ENCODE measurements at places on chromosomes 1 and 21.

DNA sequence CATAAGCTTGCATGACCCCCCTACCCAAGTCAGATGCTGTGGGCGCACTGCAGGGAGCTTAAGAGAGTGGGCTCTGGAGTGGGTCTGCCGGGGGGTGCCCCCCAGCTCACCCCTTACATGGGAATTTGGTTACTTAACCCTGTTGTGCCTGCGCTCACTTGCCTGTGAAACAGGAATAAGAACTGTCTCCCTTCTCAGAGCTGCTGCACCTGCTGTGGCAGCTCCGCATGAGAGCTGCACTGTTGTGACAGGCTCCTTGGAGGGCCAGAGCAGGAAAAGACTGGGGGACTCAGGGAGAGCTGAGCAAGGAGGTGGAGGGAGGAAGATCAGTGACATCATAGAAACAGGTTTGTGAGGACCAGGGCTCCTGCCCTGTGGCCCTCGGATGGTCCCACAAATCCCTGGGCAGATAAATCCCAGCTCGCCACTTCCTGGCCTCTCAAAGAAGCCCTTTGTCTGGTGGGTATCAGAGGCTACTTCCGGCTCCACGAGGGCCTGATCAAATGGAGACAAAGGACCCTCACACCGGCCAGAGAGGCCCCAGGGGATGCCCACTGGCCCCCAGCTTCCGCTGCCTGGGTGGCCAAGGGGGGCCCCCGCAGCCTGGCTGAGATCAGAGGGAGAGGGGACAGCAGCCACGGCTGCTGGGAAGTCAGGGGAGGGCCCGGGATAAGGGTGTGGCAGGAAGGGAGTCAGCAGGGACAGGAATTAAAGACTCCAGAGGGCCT is 28.9 kb upstream of the LAPTM5 start:
- no peak for DNase-seq

DNA sequence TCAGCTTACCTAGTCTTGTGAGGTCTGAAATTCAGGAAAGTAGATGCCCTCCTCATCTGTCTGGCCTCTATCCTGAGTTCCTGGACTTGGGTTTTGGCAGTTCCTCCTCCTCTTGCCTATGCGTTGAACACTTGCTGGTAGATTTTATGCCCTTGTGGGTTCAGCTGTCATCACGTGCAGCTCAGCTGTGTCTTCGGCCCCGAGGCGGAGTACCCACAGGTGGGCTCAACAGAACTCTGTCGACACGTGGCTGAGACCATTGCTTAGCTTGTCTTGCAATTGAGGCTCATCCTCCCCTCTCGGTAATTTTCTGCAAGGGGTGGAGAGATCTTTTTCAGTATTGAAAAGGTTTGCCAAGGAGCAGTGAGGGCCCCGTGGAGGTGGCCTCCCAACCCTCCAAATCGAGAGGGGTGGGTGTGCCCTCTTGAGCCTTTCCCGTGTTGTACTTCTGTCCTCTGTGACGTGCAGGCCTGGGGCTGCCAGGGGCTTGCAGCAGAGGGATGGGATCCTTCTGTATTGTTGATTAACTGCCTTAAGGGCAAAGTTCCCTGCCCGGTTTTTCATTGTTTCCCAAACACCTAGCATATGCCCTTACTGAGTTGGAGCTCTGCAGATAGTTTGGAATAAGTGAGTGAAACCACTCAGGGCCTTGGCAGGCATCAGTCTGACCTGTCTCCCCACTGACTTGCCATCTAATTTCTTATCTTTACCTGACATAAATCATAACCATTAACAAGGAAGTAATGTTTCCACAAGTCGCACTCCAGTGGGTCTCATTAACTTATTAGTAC is 2.9 kb downstream of the CENPS start:
- DNase-seq = no peak

DNA sequence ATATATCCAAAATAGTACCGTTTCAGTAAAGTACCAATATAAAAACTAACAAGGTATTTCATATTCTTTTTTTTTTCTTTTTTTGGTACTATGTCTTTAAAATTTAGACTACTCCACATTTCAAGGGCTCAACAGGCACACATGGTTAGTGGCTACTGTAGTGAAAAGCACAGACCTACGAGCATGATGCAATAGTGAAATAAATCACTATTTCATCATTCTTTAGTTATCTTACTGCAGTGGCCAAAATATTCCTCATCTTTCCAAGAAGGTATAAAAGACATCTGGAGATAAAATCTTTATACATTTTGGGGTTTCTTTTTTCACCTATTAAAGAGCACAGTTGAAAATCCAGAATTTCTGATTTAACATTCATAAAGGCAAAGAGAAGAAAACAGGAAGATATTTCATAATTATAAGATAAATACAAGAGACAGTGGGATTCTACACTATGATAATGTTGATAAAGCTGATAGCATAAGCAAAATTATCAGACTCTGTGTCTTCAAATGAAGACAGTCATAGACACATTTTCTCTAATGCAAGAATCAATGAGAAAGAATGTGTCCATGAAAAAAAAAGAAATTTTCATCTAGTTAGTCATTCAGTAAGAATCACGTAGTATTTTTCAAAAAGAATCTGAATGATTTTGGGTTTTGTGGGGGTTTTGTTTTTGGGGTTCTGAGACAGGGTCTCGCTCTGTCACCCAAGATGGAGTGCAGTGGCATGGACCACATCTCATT is 41.9 kb downstream of the CEP170 start:
- DNase-seq = no peak

DNA sequence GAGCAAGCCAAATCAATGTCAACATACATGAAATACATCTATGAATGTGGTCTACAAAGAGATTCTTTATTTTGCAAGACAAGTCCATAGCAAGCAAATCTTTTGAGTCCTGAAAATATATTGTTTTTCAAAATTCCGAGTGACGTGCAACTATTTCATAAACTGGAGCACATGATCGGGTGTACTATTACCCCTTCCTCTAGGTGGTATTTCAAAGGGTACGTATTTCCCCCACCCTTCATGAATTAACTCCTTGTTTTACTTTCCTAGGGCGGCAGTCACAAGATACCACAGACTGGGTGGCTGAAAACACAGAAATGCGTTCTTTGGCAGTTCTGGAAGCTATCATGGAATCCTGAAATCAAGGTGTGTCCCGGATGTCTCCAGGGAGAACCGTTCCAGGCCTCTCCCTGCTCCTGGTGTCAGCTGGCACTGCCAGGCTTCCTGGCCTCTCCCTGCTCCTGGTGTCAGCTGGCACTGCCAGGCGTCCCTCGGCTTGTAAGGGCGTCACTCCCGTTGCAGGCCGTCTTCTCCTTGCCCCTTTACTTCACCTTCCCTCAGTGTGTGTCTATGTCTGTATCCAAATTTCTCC is 55.3 kb downstream of the RIPK4 start:
- DNase-seq = no peak

GRCh38 chr1:179047636-179047997 is 21.9 kb downstream of the FAM20B start:
- DNase-seq = no peak

DNA sequence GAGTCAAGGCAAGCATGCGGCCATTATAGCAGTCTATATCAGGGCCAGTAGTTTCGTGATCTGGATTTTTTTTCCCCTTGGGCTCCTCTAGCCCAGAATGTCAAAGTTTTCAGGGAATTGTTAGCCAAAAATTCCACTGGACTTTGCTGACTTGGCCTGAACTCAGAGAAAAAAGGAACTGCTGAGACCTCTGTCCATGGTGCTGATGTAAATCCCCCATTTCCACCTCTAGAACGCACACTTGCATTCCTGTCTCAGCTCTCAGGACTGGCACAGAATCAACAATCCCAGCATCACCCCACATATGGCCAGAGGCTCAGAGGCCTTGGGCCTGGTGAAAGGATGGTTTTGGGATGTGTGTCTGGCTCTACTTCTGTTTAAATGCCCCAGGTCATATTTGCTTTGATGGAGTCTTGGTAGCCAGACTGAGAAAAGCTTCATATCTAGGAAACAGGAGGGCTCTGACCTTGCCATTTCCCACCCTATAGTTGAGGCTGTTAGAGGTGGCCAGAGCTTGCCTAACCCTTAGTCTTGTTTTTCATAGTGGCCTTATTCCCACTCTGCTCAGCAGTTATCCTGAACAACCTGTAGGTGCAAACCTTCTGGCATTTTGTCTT is 16.9 kb upstream of the EFCAB14 start:
- DNase-seq = no peak

DNA sequence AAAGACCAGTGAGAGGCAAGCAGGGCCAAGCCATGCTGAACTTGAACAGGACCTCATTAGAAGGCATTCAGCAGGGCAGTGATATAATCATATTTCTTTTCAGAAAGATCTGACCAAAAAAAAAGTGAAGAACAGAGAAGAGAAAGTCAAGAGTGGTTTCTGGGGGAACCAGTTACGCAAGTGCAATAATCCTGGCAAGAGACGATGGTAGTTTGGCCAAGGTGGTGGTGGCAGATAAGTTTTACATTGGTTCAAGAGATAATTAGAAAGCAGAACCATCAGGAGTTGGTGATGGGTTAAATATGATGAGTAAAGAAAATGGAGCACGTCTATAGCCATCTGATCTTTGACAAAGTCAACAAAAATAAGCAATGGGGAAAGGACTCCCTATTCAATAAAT is 54.3 kb downstream of the ZSWIM5 start:
- DNase-seq = no peak

DNA sequence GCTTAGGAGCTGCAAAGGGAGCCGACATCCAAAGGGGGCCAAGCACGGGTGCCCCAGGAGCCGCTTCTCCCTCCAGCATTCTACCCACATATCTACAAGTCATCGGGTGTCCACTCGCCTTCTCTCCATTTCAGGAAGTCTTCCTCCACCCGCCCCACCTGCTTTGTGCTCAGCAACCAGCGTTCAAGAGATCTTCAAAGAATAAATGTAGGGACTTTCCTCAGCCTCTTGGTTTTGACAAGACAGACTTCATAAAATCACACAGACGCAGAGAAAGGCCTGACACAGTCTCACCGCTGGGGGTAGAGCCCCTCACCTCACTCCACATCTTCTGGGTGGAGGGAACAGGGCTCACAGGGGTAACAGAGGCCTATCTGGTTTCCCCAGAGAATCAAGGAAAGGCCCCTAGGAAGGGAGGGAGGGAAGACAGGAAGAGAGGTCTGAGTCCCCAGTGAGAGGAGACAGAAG is 49.5 kb downstream of the SSBP3 start:
- DNase-seq = peak; percentile 49

DNA sequence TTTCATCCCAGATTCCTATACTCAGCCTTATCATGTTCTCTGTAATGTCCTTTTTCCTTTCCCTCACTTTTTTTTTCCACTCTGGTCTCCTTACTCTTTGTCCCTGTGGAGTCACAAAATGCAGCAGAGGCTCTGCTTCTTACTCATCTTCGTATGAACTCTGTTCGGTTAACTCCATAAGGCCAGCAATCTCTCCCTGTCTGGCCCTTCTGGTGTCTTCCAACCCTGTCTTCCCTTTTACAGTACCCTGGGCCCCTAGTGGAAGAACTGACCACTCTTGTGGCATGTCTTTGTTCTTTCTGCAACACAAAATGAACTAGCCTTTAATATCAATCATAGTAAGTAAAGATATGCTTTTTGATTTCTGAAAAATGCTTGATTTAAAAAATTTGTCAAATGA is 7.1 kb downstream of the CD101 start:
- no peak for DNase-seq

- DNase-seq = no peak
These were observed 371.8 kb downstream of the HHAT start for GRCh38 chr1:210700511-210700910.

- no peak for DNase-seq
These were observed 179.9 kb downstream of the ADSS2 start for GRCh38 chr1:244271691-244272308.

DNA sequence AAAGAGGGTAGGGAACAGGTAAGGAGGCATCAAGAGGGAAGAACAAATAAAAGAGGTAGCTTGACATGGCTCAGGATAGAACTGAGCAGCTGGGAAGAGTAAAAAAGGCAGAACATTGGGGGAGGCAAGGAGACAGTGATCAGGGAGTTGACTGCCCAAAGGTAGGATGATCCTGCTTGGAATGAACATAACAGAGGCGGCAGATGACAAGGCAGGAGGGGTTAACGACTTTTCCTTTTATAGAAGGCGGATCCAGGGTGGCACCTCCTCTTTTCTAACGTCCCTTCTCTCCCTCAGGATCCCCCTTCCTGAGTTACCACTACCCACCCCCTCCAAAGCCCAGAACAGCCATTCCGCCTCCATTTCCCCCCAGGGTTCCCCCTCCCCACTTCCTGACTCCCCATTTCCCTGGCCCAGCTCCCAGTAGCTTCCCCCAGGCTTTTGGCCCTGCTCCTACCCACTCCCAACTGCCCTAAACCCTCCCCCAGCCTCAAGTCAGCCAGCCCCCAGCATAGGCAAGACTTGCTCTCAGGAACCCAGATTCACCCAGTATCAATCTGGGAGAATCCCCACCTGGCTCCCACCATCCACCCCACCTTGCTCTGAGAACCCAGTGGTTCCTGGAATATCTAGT is 769 bp upstream of the ADAMTS4 start:
- no peak for DNase-seq

DNA sequence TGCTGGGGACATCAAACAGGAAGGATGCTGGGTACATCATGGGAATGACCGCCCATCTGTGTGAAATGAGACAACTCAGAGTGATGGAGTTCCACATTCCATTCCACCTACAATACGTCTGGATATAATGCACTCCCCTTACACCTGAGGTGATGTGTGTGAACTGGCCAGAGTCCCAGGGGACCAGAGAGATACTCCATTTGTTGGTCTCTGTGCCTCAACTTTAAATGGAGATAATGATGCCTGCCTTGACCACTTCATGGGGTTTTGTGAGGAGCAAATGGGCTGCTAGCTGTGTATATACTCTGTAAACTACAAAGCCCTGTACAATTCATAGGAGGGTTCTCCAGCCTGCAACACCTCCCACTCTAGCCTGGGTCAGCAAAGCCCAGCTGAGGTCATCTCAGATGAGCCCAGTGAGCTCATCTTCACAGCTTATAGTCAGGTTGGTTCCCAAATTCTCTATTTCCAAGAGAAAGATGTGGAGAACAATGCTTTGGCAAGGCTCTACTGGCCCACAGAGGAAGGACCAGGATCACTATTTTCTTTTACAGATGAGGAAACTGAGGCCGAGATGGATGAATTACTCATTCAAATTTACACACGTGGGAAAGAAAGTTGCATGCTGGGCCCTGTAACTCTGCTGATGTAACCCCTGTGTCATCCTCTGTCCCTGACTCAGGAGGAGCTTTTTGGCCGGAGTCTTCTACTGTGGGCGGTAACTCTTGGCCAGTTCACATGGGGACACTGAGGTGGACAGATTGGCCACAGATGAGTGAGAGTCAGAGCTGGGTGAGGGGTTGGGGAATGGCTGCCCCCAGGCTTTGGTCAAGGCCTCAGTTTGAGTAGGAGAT is 105.6 kb upstream of the GCLM start:
- DNase-seq = no peak

Data from CD4-positive, alpha-beta T cell treated with Interleukin-6 at 100 ng/mL for 8 hours (primary cell).